ENCODE measurements at places on chromosomes 1 and 21.

DNA sequence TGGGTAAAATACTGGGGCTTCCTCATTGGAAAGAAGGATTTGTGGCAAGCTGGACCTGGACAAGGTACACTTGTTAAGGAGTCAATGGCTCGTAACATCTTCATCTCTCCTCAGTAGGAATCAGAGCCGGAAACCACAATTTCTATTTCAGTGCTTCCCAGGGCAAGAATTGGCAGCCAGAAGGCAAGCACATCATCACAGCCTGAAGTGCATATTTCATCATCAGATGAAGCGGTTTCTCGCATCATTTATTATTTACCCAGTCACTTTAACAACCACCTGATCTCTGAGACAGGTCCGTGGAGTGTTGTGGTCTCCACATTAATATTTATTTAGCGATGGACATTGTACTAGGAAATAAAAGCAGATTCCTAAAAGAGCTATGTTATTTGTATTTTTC lies 55.0 kb downstream of the KCNJ15 start:
- no peak for DNase-seq

- DNase-seq, result no peak
Observed at GRCh38 chr21:45355573-45355972, 49.4 kb upstream of the COL18A1 start.

DNA sequence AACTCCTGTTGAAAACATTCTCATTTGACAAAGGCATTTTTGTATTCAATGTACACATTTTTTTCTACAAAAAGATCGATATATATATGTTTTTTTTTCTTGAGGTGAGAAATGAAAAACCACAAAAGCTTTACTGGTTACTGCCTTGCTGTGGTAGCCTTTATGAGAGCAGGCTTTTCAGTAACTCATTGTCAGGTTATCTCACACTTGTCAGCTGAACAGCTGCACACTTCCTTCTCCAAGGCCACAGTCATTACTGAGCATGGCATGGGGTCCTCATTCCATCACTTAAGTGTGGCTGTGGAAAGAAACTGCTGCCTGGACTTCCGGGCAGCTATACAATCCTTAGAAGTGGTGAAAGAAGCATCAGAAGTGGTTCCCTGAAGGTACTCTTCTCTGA lies 169.3 kb upstream of the ZP4 start:
- DNase-seq, result peak; percentile 46

GRCh38 chr1:9842073-9842711 lies 18.4 kb upstream of the CLSTN1 start:
- DNase-seq, result no peak

DNA sequence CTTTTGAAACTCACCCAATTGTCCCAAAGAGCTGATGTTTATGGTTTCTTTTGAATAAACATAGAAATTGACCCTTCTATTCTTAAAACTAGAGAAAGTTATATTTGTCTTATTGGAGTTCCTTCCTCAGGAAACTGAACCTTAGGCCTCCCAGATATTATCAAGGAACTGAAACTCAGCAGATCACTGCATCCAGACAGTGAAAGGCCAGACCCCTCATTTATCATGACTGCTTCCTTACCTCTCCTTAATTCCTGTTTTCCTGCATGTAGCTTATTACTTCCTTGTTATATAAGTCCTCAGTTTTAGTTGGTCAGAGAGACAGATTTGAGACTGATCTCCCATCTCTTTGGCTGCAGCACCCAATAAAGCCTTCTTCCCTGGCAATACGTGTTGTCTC lies 27.5 kb downstream of the SLC22A15 start:
- DNase-seq, result no peak

DNA sequence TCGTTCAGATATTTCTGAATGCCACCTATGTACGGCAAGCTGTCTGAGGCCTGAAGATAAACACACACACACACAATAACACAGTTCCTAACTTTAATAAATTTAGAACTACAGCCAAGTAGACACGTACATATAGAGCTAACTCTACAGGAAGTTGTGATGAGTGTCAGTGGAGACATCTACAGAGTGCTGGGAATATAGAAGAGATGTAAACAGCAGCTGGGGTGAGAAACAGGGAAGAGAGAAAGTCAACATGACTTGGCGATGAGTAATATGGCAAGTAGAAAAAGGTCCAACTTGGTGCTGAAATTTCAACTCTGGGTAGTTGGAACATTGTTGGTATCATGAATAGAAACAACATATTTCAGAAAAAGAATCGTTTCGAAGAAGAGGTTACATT lies 206.5 kb downstream of the ZP4 start:
- no peak for DNase-seq

- no peak for DNase-seq
Observed at GRCh38 chr1:248834343-248834940, 3.6 kb upstream of the ZNF672 start.

- DNase-seq, result no peak
Observed at GRCh38 chr21:38721958-38722357, 83.8 kb upstream of the ETS2 start.

- no peak for DNase-seq
Observed at GRCh38 chr1:196401452-196401833, 206.8 kb downstream of the KCNT2 start.

GRCh38 chr1:34590211-34590623 lies 164.6 kb upstream of the GJB5 start:
- peak; percentile 16 for DNase-seq

- DNase-seq, result no peak
Observed at GRCh38 chr1:89708751-89709375, 75.9 kb downstream of the LRRC8C start.
